NCI-H2029 (cell line): ENCODE measurements at places on chromosomes 12 and 14.

GRCh38 chr14:97138801-97139200 lies 341.6 kb downstream of the VRK1 start:
- no peak for DNase-seq

DNA sequence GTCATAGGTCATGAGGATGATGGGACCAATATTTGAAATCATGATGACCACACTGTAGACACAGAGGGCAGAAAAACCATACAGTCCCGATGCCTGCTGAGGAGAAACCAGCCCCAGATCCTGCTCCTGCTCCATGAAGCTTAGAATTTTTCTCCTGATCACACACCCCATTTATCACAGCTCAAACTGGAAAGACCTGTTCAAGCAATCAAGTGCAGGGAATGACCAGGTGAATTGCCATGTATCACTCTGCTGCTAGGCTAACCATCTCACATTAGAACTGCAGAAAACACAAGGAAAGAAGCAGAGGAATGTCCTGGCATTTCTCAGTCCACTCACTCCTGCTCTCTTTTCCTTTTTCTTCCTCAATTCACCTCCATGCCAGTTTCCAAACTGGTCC lies 18.1 kb downstream of the MANSC1 start:
- peak; percentile 16 for DNase-seq

GRCh38 chr14:30069536-30069935 lies 141.9 kb upstream of the PRKD1 start:
- DNase-seq, result no peak

- no peak for DNase-seq
These were observed 6.0 kb downstream of the BICDL1 start for GRCh38 chr12:119994892-119995658.

- peak; percentile 30 for DNase-seq
These were observed 626 bp downstream of the TXNDC16 start for GRCh38 chr14:52551696-52552062.

- peak; percentile 70 for DNase-seq
These were observed 885.8 kb upstream of the TMEM132C start for GRCh38 chr12:127381043-127381668.

DNA sequence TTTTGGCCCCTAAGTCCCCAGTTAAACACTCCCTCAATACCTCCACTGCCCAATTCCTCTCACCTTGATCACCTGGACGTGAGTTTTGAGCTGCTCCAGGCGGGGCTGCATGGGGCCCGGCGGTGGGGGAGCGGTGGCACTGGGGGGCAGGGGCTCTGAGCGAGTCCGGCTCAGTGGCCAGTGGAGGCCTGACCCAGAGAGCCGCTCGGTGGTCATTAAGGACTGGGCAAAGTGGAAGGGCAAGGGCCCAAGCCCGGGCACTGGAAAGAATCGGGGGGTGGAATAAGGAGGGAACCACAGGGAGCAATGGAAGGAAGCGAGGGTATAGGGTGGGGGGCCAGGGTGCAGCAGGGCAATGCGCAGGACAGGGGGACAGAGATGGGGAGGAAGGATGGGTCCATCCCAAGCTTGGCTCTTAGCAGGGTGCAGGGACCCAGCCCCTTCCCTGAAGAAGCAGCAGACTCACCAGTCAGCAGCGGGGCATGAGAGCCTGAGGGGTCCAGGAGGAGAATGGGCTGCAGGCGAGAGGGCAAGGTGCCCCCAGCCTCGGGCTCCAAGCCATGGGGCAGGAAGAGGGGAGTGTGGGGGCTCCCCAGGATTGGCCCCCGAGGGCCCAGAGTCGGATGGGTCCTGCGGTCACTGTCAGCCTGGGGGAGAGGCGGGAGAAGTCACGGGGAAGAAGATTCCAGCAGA lies 22.2 kb downstream of the SLC48A1 start:
- no peak for DNase-seq

- no peak for DNase-seq
These were observed 150.4 kb upstream of the FAR2 start for GRCh38 chr12:28998662-28999120.

DNA sequence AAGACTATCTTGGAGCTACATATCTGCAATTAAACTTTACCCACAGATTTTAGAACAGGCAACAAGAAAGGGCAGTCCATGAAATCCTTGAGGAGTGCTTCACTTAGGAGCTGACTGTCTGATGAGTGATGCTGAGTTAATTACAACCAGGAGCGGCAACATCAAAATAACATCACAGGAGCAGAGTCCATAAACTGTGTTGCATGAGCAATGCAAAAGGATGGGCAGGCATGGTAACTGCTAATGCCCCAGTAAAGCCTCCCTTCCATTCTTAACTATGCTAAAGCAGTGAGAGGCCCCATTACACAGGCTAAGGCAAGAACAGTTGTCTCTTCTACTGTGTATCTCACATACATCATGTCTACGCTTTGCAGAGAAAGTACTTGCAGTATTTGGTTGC lies 156.6 kb downstream of the PAX9 start:
- DNase-seq, result no peak

- no peak for DNase-seq
These were observed 151.1 kb upstream of the RTL1 start for GRCh38 chr14:101054671-101055070.

DNA sequence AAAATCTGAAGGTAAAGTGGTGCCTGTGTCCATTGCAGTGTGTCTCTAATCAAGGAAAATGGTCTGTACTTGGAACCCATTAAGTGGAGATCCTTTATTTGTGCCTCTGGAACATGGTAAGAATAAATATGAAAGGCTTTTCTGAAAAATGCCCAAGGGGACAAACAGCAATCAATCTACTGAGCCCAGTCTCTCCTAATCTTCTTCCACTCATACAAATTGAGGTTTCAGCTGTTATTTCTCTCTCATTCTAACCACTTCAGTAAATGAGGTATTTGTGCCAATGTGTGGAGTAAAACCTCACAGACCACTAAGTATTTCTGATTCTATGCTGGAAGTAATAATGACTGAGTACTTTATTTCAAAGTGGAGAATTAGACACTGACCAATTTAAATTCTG lies 82.3 kb upstream of the ST8SIA1 start:
- no peak for DNase-seq

DNA sequence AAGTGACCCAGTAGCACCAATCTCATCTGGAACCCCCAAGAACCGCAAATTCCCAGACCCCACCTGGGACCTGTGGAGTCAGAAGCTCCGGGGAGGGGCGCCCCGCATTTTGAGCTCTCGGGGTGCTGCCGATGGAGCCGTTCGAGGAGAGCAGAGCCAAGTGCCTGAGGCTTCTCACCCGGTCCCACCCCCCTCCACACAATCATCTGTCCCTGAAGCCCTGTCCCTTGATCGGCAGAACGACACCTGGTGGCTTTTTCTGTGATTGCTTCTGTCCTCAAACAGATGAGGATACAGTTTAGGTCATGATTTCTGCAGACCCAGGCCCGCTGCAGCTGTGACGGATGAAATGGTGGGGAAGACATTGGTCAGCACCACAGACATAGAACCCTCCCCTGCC lies 74.7 kb downstream of the NOC4L start:
- DNase-seq, result no peak

- no peak for DNase-seq
These were observed 370.9 kb upstream of the KITLG start for GRCh38 chr12:88951177-88951576.

- no peak for DNase-seq
These were observed 99.2 kb downstream of the HEATR5A start for GRCh38 chr14:31320922-31321766.

DNA sequence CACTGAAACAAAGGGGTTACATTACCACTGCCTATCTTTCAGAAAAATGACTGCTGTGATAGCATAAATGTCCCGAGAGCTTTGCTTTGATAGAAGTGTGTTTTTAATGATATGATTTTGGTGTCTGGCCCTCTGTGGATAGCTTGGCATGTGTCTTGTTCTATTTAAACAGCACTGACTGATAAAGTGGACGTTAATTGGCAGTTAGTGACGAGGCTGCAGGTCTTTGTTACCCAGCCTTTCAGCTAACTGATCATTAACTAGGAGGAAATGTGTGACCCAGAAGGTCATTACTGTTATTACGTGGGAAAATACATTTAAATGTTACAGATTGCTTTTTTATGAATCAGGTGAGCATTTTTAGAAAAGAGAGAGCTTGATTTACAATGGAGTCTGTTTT lies 428.3 kb downstream of the DIO2 start:
- DNase-seq, result no peak

GRCh38 chr12:76764856-76765255 lies 941 bp downstream of the ZDHHC17 start:
- no peak for DNase-seq

- peak; percentile 34 for DNase-seq
These were observed 46.2 kb downstream of the RPH3A start for GRCh38 chr12:112837629-112838197.

- no peak for DNase-seq
These were observed 1.3 kb downstream of the ST8SIA1 start for GRCh38 chr12:22333186-22333712.

DNA sequence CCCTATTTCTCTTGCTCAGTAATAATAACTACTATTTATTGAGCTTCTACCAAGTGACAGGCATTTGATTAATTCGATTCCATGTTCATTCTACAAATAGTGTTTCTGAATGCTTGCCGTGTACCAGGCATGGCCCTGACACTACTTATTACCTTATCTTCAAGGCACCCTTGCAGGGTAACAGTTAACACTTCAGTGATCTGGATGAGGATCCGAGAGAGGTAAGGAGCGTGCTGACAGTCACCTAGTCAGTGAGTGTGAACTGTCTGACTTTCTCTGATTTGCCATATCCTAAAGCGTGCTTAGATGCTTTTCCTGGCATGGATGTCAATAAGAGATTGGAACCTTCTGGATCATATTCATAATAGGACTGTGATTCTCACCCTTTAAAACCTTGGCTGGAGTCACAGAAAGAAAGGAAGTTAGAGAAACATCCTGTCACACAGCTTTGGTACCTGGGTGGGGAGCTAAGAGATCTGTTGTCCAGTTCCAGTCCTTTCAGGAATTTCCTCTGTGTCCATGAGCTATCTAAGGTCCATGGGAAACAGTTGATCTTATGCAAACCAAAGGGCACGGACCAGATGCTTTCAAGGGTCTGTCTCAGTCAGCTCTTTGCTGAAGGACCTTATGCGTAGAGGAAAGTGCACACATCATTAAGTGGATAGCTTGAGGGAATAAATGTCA lies 54.8 kb downstream of the PPFIBP1 start:
- DNase-seq, result no peak

DNA sequence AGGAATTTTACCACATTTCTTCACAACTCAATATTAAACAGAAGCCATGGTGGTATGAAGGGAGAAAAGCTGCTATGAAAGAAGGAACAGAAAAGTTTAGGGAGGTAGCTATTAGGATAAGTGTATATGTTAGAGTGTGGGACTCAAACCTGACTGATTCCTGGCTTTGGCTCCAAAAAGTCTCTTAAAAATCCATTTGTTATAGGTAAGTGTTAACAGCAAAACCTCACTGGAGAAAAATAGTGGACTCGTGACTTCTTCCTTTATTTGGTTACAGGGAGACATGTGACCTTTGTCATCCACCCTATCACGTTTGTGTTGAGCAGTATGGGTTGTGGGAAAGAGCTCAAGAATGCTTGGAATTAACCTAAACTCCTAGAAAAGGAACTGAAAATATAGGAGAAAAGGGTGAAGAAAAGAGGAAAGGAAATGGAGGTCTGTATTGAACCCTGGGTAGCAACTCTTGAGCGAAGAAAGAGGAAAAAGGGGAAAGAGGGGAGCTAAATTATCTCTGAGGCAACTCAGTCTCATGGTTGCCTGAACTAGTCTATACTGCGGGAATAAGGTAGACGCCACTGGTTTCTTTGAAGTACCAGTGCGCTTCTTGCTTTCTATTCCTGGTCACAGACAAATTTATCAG lies 3.6 kb upstream of the EID3 start:
- DNase-seq, result no peak

DNA sequence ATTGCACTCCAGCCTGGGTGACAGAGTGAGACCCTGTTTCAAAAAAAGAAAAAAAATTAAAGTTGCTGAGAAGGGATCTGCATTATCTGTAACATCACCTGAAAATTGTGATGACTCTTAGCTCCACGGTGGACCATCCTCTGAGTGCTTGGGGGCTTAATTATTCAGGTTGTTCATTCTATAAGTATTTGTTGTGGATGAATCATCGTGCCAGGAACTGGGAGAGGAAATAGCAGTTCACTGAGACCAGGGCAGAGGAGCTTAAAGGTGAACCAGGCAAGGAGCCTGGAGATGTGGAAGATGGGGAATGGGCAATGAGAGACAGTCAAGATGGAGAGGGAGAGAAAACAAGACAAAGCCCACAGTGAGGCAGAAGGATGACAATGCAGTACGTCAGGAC lies 25.5 kb upstream of the GSC start:
- no peak for DNase-seq

DNA sequence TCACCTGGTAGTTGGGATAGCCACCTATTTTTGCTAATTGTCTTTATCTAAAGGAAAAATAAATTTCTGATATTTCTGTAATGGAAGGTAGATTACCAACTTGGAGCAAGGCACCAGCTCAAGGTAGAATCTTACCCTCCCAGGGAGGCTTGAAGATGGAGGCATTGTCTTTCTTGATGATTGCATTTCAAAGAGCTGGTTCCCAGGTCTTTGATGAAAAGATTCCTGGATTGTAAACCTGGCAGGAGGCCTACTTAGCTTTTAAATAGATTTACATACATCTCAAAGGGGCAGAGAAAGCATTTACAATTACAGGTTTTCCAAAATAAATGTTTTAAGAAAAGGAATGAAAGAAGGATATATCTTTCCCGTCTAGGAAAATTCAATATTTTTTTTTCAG lies 729.2 kb downstream of the LRFN5 start:
- DNase-seq, result no peak

GRCh38 chr14:89537911-89538310 lies 120.9 kb upstream of the FOXN3 start:
- DNase-seq, result no peak

DNA sequence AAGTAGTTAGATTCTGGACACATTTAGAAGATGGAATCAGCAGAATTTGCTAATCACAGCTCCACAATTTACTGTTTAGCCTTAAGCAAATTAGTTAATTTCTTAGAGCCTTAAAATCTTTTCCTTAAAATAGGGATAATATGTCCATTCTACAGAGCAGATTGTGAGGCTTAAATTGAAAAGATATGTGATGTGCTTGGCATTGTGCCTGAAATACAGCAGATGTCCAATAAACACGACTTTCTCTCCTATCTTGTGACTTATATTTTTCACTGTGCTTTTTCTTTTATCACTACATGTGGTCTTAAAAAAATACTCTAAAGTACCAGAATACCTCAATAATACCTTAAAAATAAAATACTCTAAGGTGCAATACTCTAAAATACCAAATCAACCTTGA lies 30.6 kb downstream of the CCER1 start:
- DNase-seq, result no peak
